ENCODE measurements at places on chromosomes 4 and X.

DNA sequence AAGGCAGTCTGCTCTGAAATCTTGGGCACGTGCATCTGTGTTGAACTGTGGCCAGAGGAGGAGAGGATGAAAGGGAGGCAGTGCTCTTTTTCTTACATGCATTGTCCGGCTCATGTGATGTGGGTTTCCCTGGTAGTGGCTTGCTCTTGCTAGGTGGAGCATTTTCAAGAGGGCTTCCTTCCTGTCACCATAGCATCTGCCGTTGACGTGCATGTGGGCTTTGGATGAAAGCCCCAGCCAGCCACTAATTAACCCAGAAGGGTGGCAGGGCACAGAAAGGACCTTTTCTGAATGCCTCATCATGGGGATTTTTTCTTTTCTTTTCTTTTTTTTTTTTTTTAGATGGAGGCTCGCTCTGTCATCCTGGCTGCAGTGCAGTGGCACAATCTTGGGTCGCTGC is 121.3 kb downstream of the GPR143 start:
- no peak for DNase-seq

DNA sequence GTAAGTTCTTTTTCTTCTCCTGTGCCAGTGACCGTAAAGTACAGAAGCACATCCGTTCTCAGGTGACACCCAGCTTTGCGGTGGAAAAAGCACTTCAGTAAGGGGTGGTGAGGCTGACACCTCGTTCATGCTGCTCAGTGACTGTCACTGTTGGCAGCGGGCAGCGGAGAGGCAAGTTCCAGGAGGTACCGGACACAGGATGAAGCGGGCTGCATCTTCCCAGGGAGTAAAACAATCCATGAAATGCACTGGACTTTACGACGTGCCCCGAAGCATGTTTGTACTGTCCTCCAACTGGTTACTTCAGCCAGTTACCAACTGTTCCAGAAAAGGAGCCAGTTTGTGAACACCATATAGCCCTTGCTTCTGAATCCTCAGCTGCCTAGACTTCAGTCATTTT is 110.7 kb downstream of the ZNF827 start:
- no peak for DNase-seq

- DNase-seq: no peak
Observed at GRCh38 chr4:36322921-36323354, 41.5 kb downstream of the DTHD1 start.

DNA sequence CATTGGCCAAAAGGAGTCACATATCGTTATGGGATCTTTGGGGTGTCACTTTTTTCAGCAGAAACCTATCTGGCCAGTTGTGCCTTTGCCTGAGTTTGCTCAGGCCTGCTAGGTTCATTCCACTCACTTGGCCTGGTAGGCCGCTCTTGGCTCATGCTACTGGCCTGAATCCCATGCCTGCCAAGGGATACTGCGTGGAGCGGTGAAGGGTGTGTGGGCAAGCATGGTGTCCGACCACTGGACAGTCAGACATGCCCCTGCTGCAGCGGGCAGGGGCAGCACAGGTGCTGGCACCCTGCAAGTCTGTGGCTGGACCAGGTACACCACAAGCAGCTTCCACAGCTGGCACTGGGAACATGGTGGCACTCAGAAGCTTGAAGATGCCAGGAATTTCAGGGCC is 11.3 kb upstream of the PPM1K start:
- DNase-seq: no peak

DNA sequence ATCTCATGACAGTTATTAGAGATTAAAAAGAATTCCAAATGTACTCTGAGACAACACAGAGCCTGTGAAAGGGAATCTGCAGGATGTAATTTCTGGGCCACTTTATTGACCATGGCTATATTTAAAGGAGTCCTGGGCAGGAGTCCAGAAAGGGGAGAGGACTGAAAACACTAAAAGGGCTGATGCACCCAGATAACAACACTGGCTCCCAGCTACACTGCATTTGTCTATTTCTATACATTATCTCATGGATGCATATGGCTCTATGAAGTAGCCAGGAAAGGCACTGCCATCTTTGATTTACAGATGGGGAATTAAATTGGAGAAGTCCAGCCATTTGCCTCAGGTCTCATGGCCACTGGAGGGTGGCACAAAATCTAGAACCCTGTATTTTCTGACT is 56.0 kb downstream of the MED28 start:
- DNase-seq: no peak

- DNase-seq: no peak
Observed at GRCh38 chr4:139189972-139190371, 13.0 kb upstream of the ELF2 start.
